ENCODE measurements at places on chromosomes 3 and 15.

- no peak for DNase-seq
These were observed 4.0 kb downstream of the TRIM71 start for GRCh38 chr3:32821686-32822296.

DNA sequence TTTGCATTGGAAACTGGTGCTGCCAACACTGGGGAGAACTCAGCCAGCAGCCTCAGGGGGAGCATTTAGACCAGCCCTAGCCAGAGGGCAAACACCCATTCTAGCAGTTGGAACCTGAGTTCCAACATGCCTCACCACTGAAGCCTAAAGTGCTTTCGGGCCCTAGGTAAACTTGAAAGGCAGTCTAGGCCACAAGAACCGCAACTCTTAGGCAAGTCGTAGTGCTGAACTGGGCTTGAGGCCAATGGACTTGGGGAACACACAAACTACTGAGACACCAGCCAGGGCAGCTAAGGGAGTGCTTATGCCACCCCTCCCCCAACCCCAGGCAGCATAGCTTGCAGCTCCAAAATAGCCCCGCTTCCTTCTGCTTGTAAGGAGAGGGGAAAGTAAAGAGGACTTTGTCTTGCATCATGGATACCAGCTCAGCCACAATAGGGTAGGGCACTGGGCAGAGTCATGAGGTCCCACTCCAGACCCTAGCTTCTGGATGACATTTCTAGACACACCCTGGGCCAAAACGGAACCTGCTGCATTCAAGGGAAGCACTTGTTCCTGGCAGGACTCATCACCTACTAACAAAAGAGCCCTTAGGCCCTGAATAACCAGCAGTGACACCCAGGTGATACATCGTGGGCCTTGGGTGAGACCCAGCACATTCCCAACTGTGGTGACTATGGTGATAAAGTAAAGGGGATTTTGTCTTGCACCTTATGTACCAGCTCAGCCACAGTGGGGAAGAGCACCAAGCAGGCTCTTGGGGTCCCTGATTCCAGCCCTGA, 37.3 kb upstream of the TEX9 start:
- no peak for DNase-seq

DNA sequence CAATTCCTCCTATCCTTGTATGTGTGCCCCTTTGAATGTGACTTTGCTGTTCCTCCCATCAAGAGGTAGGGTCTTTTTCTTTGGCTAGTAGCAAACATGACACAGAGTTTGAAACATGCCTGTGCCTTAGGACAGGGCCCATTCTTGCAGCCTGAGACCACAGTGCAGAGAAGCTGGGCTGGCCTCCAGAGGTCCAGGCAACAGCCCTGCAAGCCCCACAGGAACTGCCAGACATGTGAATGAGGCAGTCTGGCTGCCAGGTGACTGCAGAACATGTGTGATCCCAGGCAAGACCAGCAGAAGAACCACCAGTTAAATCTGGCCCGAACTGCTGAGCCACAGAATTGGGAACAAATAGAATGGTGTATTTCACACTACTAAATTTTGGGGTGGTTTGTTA, 1.2 kb upstream of the HGD start:
- no peak for DNase-seq

GRCh38 chr15:45550436-45550835, 27.9 kb upstream of the SLC30A4 start:
- DNase-seq, result no peak

DNA sequence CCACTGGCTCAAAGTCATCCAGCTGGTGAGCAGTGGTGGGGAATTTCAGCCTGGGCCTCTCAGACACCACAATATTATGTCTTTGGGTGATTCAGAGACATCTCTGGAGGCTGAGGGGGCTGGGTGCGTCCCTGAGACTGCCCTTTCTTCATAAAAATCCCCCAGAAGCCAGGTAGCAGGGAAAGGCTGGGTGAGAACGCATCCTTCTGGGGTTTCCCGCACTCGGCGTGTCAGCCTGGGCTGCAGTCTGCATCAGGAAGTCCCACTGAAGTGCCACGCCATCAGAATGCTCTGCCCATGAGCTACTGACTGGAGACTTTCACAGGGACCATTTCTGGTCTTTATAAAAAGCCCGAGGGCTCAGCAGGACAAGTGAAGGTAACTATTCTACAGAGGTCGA, 148.8 kb upstream of the SLC6A11 start:
- DNase-seq, result no peak

DNA sequence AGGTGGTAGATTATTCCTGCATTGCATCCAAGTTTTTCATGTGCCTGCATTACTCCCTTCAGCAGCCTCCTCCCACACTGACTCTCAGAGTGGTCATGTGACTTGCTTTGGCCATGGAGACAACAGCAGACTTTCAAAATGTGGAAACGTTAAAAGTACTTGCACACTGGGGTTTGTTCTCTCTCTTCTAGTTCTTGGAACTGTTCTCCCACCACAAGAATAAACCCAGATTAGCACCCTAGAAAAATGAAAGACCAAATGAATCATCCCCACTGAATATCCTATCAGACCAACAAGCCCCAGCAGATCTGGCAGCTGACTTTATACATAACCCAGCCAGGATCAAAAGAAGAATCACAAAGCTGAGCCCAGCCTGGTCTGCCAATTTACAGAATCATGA, 398.5 kb downstream of the VPS13C start:
- no peak for DNase-seq

DNA sequence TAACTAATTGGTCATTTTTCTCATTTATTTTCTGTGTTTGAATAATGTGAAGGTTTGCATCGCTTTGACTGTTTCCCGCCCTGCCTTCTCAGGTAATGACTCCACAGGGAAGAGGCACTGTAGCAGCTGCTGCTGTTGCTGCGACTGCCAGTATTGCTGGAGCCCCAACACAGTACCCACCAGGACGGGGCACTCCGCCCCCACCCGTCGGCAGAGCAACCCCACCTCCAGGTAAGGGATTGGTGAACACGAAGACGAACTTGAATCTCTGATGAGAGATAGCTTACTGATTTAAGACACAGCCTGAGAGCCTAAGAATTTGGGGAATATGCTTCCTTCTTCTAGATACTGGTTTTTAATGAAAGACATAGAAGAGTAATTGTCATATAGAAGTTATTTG, 22.9 kb downstream of the SNRPN start:
- DNase-seq, result no peak

GRCh38 chr15:92921215-92922131, 21.3 kb downstream of the CHD2 start:
- no peak for DNase-seq

GRCh38 chr15:90710436-90711027, 6.6 kb upstream of the BLM start:
- no peak for DNase-seq

GRCh38 chr15:42405863-42406482, 46.7 kb downstream of the CAPN3 start:
- DNase-seq, result no peak
